CD14-positive monocyte (primary cell): ENCODE measurements at places on chromosomes 7 and 10. TPM values are rescaled to one million over a fixed set of nuclear protein-coding genes. Genes with fewer than 3 reads are reported as not detected.

DNA sequence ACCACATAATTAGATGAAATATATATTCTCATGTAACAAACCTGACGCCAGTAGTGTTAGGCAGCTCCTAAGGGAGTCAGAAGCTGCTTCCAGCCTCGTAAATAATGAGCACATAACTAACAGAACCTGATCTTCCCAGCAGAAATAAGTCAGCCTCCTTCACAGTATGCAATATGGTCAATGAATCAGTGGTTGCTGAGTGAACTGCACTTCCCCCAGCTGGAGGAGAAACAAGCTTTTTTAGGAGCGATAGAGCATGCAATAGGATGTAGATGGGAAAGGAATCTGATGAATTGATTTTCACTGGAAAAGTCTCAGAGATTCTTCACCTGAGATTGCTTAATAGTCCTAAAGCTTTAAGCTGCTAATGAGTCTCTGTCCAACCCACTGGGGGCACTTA is 337.2 kb upstream of the LRGUK start:
- no peaks in the 10 kb centered on the region for H3K27me3 ChIP-seq
- no peaks in the 10 kb centered on the region for H3K4me1 ChIP-seq
- DNase-seq = no peak
- no peak overlapping the region for H3K4me3 ChIP-seq
- no peaks in the 10 kb centered on the region for H3K36me3 ChIP-seq

DNA sequence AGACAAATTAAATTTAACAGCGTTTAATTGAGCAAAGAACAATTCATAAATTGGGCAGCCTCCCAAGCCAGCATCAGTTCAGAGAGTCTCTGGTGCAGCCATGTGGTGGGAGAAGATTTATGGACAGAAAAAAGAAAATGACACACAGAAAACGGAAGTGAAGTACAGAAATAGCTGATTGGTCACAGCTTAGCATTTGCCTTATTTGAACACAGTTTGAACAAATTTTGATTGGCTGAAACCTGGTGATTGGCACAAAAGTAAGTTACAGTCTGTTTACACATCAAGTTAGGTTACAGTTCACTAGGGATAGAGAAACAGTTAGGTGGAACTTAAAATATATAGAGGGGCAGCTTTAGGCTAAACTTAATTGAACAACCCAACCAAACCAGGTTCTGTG is 720.1 kb downstream of the TYW1 start:
- no peaks in the 10 kb centered on the region for H3K36me3 ChIP-seq
- no peak overlapping the region for H3K27ac ChIP-seq
- no peaks in the 10 kb centered on the region for H3K27me3 ChIP-seq

DNA sequence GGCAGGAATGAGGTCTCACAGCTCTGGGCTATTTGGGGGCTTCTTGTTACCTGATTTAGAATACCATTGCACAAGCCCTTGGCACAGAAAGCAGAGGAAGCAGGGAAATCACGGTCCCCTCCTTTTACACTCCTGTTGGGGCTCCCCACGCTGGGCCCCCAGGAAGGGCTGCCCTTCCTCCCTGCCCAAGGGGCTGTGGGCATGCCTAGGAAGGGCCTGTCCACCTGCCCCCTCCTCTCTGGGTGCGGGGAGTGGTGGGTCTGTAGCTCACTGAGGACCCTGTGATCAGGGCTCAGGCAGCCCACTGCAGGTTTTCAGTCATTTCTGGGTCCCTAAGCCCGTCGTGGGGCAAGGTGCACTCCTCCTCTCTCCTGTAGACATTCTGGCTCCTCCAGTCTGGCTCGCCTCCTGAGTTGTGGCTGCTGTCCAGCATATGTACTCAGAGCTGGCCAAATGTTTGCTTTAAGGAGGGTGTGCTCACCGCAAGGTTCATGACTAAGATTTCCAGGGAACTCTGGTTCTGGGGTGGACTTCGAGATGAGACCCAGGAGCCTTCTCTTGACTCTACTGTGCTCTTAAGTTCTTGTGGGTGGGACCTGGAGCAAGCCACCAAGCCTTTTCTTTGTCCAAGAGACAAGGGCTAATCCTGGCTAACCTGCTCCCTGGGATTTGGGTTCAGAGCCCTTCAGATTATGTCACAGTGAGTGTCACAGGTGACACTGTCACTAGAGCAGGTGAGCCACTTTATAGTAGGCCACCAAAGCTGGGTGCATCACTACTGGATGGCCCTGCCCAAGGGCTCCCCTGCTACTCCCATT is 56.0 kb downstream of the TACR2 start:
- DNase-seq = no peak
- H3K4me1 ChIP-seq = peaks cover 37% of the 10 kb centered on the region
- H3K4me3 ChIP-seq = no peak overlapping the region
- no peaks in the 10 kb centered on the region for H3K27me3 ChIP-seq
- H3K27ac ChIP-seq = peak overlapping the region; percentile 88

- H3K4me1 ChIP-seq = peaks cover 13% of the 10 kb centered on the region
- H3K27ac ChIP-seq = no peak overlapping the region
- H3K4me3 ChIP-seq = no peak overlapping the region
- H3K27me3 ChIP-seq = no peaks in the 10 kb centered on the region
- peak; percentile 63 for DNase-seq
These were observed 95.5 kb upstream of the KCNIP2 start for GRCh38 chr10:101939008-101939648.

GRCh38 chr10:6062101-6062771 is at the start of gene IL2RA:
Gene IL2RA, minus strand, starts transcription at chr10:6062367. Its CDS starts 216 bp downstream, at chr10:6062151.
- no peaks in the 10 kb centered on the region for H3K36me3 ChIP-seq
- DNase-seq = peak; percentile 36
- H3K4me1 ChIP-seq = peaks cover 35% of the 10 kb centered on the region
- no peak within 1 kb of the TSS for H3K4me3 ChIP-seq

GRCh38 chr7:42093349-42093905 is 143.6 kb downstream of the GLI3 start:
- peaks cover 27% of the 10 kb centered on the region for H3K4me1 ChIP-seq
- no peaks in the 10 kb centered on the region for H3K27me3 ChIP-seq
- no peak overlapping the region for H3K27ac ChIP-seq
- H3K4me3 ChIP-seq = no peak overlapping the region
- DNase-seq = no peak
- H3K36me3 ChIP-seq = no peaks in the 10 kb centered on the region

Gene SHTN1
- polyA plus RNA-seq = 14.4 TPM

DNA sequence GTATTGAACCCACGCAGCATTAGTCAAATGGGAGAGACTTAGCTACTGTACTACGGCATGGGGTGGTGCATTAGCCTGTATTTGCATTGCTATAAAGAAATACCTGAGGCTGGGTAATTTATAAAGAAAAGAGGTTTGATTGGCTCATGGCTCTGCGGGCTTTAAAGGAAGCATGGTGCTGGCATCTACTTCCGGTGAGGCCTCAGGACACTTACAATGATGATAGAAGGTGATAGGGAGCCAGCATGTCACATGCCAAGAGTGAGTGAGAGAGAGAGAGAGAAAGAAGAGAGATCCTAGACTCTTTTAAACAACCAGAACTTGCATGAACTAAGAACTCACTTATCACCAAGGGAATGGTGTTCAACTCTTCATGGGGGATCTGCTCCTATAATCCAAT is 27.2 kb upstream of the CREB3L2 start:
- H3K27ac ChIP-seq = no peak overlapping the region
- no peak for DNase-seq
- H3K4me1 ChIP-seq = peaks cover 12% of the 10 kb centered on the region
- no peaks in the 10 kb centered on the region for H3K27me3 ChIP-seq
- H3K36me3 ChIP-seq = no peaks in the 10 kb centered on the region
- H3K4me3 ChIP-seq = no peak overlapping the region

DNA sequence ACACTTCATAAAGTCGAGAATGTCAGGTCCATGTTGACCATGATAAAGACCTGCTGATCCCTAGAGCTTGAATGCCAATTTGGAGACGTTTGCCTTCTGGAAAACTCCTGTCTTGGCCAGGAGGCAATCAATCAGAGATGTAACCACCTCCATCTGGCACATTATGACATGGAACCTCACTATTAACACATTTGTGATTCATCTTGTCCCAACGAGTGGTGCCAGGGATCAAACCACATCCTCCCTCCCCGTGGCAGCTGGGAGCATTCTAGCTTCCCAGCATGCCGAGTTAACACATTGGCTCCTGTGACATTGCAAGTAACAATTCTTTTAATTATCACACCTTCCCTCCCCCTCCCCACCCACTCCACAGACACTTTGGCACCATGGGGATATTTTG is 84.0 kb upstream of the PPP1R17 start:
- no peaks in the 10 kb centered on the region for H3K27me3 ChIP-seq
- no peak overlapping the region for H3K27ac ChIP-seq
- H3K4me3 ChIP-seq = no peak overlapping the region
- no peak for DNase-seq
- no peaks in the 10 kb centered on the region for H3K36me3 ChIP-seq
- no peaks in the 10 kb centered on the region for H3K4me1 ChIP-seq

DNA sequence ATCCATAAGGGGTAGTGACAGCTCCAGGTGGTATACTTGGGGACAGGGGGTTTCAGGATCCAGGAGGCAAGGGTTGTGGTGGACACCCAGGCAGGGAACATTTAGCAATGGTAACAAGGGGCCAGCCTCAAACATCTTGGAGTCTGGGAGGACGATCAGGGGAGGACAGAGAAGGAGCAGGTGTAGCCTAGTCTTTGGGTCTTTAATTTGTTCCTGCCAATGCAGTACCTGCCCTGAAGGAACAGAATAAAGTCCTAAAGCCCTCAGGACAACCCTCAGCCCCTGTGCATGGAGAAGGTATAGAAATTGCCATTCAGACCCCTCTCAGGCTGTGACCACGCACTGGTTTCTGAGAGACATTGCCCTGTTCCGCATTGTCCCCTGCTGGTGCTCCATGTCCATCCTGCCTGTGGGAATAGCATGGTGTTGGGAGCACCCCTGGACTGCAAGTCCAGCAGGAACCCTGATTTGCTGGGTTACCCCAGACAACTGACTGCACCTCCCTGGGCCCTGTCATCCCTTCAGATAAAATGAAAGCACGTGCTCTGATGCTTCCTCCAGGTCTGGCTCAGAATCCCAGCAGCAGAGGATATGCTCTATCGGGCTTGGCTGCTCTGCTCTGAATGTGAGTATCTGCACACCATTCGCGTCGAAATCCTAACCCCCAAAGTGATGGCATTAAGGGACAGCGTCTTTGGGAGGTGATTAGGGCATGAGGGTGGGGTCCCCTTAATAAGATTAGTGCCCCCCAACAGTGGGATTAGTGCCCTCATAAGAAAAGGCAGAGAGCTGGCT is 24.2 kb downstream of the DDC start:
- H3K4me3 ChIP-seq = no peak overlapping the region
- H3K27ac ChIP-seq = no peak overlapping the region
- no peaks in the 10 kb centered on the region for H3K36me3 ChIP-seq

- no peak overlapping the region for H3K27ac ChIP-seq
- peaks cover 20% of the 10 kb centered on the region for H3K4me1 ChIP-seq
- no peaks in the 10 kb centered on the region for H3K27me3 ChIP-seq
- DNase-seq = no peak
- H3K36me3 ChIP-seq = peaks cover 10% of the 10 kb centered on the region
These were observed 130.6 kb downstream of the ATXN7L1 start for GRCh38 chr7:105745681-105746330.

DNA sequence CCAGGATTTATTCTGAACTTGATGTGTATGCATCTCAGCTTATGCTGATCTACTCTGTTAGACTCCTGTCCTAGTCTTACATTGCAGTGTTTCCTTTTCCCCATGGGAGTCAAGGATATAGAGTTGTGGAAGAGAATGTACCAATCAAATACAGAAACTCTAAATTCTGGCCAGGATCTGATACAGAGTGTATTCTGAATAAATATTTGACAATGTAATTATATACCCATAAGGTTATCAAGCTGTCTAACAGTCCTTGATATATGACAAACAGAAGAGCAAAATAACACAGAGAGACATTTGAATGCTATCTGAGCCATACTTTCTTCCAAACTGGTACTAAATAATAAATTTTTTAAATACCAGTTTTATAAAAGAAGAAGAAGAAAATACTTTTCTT is 116.8 kb downstream of the ETV1 start:
- no peak overlapping the region for H3K4me3 ChIP-seq
- no peak for DNase-seq
- no peaks in the 10 kb centered on the region for H3K36me3 ChIP-seq
- H3K27me3 ChIP-seq = peaks cover 9% of the 10 kb centered on the region
- no peaks in the 10 kb centered on the region for H3K4me1 ChIP-seq

DNA sequence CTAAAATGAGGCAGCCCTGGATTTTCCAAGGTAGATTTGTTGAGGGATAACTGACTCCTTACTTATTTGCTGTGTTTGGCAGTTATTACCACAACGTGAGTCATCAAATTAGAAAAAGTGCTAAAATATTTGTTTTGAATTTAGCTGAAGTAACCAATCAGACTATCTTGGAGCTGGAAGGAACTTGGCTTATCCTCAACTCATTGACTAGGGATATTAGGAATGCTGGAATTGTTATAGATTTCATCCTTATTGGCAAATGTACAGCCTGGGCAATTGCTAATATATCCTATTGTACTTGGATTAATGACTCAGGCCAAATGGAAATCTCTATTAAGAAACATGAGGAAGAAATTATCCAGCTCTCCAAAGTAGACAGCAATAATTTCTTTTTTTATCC is 1189.0 kb upstream of the LRRN3 start:
- DNase-seq = no peak
- no peaks in the 10 kb centered on the region for H3K36me3 ChIP-seq
- no peaks in the 10 kb centered on the region for H3K27me3 ChIP-seq
- H3K27ac ChIP-seq = no peak overlapping the region
- no peak overlapping the region for H3K4me3 ChIP-seq

GRCh38 chr7:34835901-34836600 is 178.0 kb downstream of the NPSR1 start:
- no peaks in the 10 kb centered on the region for H3K4me1 ChIP-seq
- no peak for DNase-seq
- H3K36me3 ChIP-seq = no peaks in the 10 kb centered on the region

GRCh38 chr10:77179015-77179695 is 458.5 kb downstream of the KCNMA1 start:
- H3K36me3 ChIP-seq = no peaks in the 10 kb centered on the region
- H3K27me3 ChIP-seq = no peaks in the 10 kb centered on the region

- H3K27me3 ChIP-seq = no peaks in the 10 kb centered on the region
- H3K36me3 ChIP-seq = no peaks in the 10 kb centered on the region
- H3K27ac ChIP-seq = no peak overlapping the region
- peaks cover 11% of the 10 kb centered on the region for H3K4me1 ChIP-seq
- no peak for DNase-seq
These were observed 3.2 kb upstream of the ZNF248 start for GRCh38 chr10:37860494-37861190.

- no peaks in the 10 kb centered on the region for H3K36me3 ChIP-seq
- H3K4me3 ChIP-seq = no peak overlapping the region
- DNase-seq = no peak
- no peaks in the 10 kb centered on the region for H3K4me1 ChIP-seq
- no peak overlapping the region for H3K27ac ChIP-seq
These were observed 31.8 kb upstream of the AKR1B10 start for GRCh38 chr7:134495546-134495945.

- no peak for DNase-seq
- H3K36me3 ChIP-seq = no peaks in the 10 kb centered on the region
- H3K4me3 ChIP-seq = no peak overlapping the region
These were observed 646 bp downstream of the FAM13C start for GRCh38 chr10:59361663-59362143.

- no peaks in the 10 kb centered on the region for H3K36me3 ChIP-seq
- peaks cover 24% of the 10 kb centered on the region for H3K4me1 ChIP-seq
- H3K4me3 ChIP-seq = no peak overlapping the region
- H3K27ac ChIP-seq = no peak overlapping the region
- no peak for DNase-seq
These were observed 116.6 kb downstream of the RAB18 start for GRCh38 chr10:27620430-27621397.
